ENCODE measurements at places on chromosomes 16 and 17.

GRCh38 chr16:67959536-67960329, 8.7 kb downstream of the SLC12A4 start:
- DNase-seq: no peak

- no peak for DNase-seq
These were observed 42.8 kb downstream of the CMTM4 start for GRCh38 chr16:66653581-66654350.

DNA sequence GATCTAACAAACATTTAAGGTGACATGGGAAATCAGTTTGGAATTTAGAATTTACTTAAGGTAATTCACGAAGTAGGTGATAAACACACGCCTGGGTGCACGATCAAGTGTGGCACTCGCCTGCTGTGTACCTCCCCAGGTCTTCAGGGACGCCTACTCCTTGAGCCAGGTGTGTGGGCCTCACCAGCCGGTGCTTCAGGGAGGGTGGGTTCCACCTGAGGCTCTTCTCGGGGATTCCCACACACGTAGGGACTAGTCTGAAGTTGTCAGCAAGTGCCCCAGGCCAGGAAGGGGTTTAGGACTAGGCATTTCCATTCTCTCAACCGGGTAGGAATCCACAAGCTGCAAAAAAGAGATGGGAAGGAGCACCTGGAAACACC, 9.8 kb upstream of the NAT9 start:
- DNase-seq: no peak

DNA sequence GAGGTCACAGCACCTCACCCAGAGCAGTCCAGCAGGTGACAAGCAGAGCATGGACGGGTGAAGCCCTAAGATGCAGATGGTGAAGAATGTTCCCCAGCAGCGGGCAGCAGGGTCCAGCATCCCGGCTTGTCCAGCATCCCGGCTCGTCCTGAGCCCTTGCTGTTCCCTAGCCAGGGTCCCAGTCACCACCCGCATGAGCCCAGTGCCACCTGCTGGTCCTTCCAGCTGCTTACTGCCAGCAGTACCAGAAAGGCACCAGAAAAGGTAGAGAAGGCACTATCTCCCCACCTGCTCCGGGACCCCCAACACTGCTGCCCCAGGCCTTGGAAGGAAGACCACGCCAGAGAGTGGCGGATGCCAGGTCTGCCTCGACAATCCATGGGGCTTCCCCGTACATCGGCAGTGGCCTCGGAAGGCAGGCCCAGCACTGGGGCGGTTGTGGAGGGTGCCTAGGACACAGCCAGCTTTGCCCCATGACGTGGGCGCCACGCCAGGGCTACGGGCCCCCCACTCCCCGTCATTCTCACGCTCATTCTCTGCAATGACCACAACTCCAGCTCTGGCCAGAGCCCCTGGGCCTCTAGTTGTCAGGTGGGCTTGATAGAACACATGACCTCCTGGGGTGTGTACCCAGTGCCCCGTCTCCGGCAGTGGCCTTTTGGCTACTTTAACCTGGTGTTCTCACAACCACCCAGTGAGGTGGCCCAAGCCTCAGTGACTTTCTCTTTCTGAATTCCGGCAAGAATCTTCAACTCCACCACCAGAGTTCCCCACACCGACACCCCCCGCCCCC, 1.4 kb downstream of the CENPX start:
- DNase-seq: no peak

DNA sequence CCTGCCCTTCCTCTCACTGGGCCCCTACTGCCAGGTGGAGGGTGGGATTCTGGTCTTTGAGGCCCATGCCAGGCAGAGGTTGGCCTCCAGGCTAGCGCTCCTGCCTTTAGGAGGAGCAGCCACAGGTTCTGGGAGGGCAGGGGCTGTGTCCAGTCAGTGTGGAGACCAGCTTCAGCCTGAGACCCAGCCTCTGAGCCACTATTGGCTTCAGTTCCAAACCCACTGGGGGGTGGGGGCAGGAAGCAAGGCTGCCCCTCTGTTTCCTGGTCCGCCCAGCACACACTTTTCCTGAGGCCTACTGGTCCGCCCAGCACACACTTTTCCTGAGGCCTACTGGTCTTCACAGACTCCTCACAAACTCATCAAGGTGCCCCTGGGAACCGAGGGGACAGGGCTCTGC, 16.4 kb downstream of the SLC5A10 start:
- no peak for DNase-seq

DNA sequence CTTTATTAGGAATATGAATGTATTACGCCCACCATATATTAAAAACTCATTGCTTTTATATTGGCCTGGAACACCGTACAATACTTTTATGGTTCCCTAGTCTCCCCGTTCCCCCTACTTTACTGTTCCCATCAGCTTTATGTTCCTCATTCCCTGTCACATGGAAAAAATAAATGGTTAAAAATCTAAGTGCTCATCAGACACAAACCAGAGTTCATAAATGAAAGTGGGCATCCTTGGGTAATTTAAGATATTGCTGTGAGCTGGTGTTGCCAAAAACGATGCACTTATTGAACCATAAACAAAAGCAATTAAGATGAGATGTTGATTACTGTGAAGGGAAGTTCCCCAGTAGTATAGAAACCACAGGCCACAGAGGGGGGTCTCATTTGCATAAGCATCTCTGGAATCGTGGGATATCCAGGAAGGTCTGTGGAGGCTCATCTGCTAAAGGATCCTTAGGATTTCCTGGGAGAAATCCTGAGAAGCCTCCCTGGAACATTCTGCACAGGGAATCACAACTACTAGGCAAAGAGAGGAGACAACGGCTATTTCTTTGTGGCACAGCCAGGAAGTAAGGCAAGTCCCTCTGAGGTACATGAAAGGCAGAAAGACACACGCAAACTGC, 591.4 kb upstream of the CDH11 start:
- no peak for DNase-seq

GRCh38 chr17:29219378-29220047, 27.1 kb upstream of the CRYBA1 start:
- no peak for DNase-seq

GRCh38 chr16:727291-727977, 528 bp downstream of the HAGHL start:
- DNase-seq: no peak

GRCh38 chr17:61463316-61464129, 11.3 kb downstream of the TBX4 start:
- no peak for DNase-seq

Data from non-pigmented ciliary epithelial cell (primary cell).